ENCODE measurements at places on chromosomes 3 and 15. TPM values are rescaled to one million over a fixed set of nuclear protein-coding genes. Genes with fewer than 3 reads are reported as not detected.

PARP15 gene
- 40.6 TPM for total RNA-seq

RETNLB gene
- total RNA-seq, result not detected

SLC25A26 gene
- total RNA-seq, result 15.6 TPM

ABHD6 gene
- 7.3 TPM for total RNA-seq

CYP11A1 gene
- total RNA-seq, result 0.55 TPM

- no peaks in the 10 kb centered on the region for H3K27me3 ChIP-seq
- H3K4me3 ChIP-seq, result no peak overlapping the region
- H3K4me1 ChIP-seq, result peaks cover 12% of the 10 kb centered on the region
- H3K36me3 ChIP-seq, result peaks cover 55% of the 10 kb centered on the region
- no peak for DNase-seq
Measured at GRCh38 chr15:67232591-67232990, 21.9 kb downstream of the AAGAB start.

DNA sequence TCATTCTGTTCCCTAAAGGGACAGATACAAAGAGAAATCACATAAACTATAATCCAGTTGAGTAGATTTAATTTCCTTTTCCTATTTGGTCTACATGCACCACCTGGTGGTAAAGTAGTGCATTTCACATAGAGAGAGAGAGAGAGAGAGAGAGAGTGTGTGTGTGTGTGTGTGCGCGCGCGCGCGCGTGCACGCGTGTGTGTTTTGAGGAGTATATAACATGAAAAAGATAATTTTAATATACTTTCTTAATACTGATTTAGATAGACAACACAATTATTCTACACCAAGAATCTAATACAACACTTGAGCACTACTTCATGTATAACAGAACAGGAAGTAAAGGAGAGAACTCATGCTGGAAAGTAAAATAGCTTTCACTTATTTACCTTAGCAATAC is 1.1 kb upstream of the FGF7 start:
- H3K27ac ChIP-seq, result peak overlapping the region; percentile 67
- DNase-seq, result no peak
- peak overlapping the region; percentile 29 for H3K4me3 ChIP-seq
- H3K27me3 ChIP-seq, result peaks cover 12% of the 10 kb centered on the region
- H3K36me3 ChIP-seq, result peaks cover 1% of the 10 kb centered on the region

- H3K27me3 ChIP-seq, result no peaks in the 10 kb centered on the region
- H3K4me1 ChIP-seq, result peaks cover 65% of the 10 kb centered on the region
- H3K4me3 ChIP-seq, result no peak overlapping the region
- peak overlapping the region; percentile 64 for H3K27ac ChIP-seq
Measured at GRCh38 chr15:60525341-60526039, 46.5 kb upstream of the ICE2 start.

DNA sequence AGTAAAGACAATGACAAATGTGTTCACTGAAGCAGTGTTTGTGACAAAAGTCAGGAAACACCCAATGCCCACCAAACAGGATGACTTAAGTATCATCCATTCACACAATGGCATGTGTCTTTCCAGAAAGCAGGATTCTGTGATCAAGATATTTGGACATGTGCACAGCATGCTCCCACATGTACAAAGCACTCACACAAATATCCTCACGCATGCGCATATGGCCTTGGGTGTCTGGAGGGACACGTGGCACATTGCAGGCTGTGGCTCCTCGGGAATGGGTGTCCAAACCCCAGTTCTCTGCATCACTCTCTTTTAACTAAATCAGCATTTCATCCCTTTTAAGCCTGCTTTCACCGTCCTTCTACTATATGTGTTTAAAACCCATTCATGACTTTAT is 130.5 kb downstream of the KLF13 start:
- H3K4me1 ChIP-seq, result peaks cover 25% of the 10 kb centered on the region
- no peak overlapping the region for H3K27ac ChIP-seq
- no peak overlapping the region for H3K4me3 ChIP-seq
- no peaks in the 10 kb centered on the region for H3K27me3 ChIP-seq
